ENCODE measurements at places on chromosomes 4 and X.

GRCh38 chr4:25767877-25768725, 94.7 kb downstream of the SEL1L3 start:
- DNase-seq = no peak

DNA sequence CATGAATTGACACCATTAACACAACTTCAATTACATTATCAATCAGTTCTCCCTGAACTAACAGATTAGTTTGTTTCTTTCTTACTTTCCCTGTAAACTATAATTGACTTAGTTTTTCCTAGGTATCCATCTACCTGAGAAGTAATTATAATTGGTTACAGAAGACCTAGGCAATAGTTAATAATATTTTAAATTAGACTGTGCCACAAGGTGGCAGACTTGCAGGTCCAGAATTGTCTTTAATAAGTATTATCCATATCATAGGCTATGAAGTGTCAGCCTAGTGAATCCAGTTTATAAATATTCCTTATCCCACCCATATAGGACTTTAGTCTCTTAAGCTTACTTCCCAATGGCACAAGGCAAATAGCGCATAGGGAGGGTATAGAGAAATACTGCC, 48.9 kb upstream of the FAM47B start:
- no peak for DNase-seq

- no peak for DNase-seq
These were observed 59.1 kb downstream of the PRPS1 start for GRCh38 chrX:107687445-107687844.

DNA sequence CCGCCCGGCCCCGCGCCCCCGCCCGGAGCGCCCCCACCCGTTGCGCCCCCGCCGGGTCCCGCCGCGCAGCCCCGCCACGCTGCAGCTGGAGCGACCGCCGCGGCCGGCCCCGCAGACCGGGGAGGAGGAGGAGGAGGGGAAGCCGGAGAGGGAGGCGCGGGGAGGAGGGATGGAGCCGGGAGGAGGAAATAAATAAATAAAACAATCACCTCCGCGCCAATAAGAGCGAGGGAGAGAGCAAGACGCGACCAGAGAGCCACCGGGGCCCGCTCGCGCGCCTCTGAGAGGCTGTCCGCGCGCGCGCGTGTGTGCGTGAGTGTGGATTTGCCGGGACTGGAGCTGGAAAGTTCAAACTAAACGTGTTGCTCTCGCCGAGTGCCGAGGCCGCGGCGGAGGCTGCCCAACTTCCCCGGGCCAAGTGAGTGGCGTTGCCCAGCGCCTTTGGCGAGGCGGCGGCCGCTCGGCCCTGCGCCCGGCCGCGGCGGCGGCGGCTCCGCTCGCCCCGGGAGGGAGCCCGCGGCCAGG, 2184.4 kb upstream of the TENM3 start:
- DNase-seq = no peak

- DNase-seq = no peak
These were observed 32.7 kb downstream of the BST1 start for GRCh38 chr4:15735536-15735935.

GRCh38 chrX:19887911-19888879, 795 bp upstream of the SH3KBP1 start:
- DNase-seq = peak; percentile 51
